Iris pigment epithelial cell (primary cell): ENCODE measurements at places on chromosomes 16 and 17.

DNA sequence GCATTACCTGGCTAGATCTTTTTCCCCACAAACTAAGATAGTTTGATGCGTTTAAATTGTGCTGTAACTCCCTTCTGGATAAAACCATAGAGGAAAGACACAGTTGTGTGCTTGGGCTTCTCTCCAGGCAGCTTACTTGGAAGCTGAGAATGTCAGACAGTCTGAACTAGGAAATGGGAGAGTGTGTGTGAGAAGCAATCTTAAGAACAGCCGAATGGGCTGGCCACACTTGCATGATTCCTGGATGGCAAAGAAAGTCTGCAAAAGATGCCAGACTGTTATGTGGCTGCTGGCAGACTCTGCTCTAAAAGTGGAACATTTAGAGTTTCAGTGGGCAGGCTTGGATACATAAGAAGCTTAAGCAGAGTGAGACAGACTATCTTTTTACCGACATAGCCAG is 384.3 kb upstream of the PSMD7 start:
- no peak for DNase-seq

DNA sequence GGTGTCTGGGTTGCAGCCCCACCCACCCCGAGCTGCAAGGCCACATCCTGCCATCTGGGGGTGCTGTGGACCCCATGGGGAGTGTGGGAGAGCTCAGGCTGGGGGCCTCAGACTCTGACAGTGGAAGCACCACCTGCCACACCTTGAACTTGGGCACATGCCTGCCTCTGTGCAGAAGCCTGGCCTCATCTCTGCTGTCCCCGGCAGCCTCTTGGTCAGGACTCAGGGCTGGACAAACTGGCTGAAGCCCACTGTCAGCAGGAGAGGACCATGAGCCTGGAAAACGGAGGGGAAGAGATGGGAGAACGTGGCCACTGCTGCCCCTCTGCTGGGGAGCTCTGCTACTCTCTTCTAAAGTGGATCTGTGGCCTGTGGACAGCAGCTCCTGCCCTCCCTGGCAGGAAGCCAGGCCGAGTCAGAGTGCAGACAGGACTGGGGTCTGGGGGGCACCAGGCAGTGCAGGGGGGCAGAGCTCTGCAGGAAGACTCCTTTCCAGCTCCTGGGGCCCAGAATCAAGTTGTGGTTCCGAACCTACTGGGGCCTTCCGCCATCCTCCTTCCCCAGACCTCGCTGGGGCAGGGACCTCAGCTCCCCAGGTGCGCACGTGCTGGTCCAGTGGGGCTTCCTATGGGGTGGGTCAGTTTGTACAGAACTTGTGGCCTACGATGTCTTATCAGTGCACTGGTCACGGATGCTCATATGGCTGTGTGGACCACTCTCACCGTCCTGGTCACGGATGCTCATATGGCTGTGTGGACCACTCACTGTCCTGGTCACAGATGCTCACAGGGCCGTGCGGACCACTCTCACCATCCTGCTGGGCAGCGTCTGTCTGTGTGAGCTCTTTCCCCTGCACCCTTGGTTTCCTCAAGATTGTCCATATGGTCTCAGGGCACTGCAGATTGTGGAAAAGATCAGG is 207.7 kb downstream of the LAT start:
- no peak for DNase-seq

- DNase-seq, result peak; percentile 43
Observed at GRCh38 chr16:68105611-68106010, 20.4 kb downstream of the NFATC3 start.

GRCh38 chr16:25750488-25751216 is 58.9 kb downstream of the HS3ST4 start:
- DNase-seq, result no peak

GRCh38 chr17:72101526-72101925 is 19.3 kb upstream of the SOX9 start:
- no peak for DNase-seq

- peak; percentile 63 for DNase-seq
Observed at GRCh38 chr17:30278032-30278431, 13.7 kb downstream of the BLMH start.

- DNase-seq, result no peak
Observed at GRCh38 chr17:8087075-8087951, at the start of gene ALOX12B. ALOX12B (minus strand) TSS chr17:8087716; CDS start chr17:8087442, 274 bp downstream.

DNA sequence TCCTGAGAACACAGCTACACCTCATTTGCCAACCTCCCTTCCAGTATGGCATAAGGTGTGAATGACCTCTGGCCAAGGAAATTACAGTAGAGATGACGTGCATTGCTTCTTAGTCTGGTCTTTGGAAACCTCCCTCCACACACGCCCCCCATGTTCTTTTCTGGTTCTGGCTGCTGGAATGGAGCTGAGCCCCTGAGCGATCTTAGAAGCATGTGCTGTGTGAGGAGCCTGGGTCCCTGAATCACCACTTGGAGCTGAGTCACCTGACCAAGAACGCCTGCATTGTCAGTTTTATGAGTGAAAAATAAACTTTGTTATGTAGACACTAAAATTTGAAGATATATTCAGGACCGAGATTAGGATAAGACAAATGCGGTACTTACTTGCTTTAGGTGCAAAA is 51.4 kb downstream of the HS3ST3A1 start:
- peak; percentile 53 for DNase-seq

GRCh38 chr16:73071131-73071940 is 23.4 kb upstream of the ZFHX3 start:
- DNase-seq, result peak; percentile 68

DNA sequence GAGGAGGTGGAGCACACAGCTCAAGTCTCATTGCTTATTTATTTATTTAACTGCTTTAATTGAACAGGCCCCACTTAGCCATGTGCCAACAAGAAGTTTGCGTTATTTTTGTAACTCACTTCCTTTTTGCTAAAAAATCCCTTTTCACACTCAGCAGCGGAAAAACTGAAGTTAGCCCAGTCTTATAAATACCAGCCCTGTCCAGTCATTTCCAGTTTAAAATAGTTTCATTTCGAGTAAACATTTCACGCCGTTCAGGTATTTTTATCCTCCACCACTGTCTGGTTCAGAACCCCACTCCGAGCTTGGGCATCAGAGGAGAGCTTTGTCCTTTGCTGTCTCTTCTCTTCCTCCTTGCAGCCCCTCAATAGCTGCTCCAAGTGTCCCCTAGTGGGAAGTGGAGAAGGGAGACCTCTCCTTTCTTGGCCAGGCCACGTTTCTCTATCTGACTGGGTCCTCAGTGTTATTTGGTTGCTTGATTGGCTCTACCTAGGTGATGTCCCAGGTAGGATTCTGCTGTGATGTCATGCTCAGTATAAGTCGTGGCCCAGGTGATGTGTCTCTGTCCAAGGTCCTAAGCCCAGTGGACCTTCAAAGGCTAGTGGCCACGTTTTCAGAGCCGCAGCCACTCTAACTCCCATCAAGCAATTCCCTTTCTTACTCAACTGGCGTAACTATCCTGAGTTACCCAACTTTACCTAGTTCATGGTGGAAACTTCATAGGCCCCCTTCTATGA is 53.0 kb upstream of the GAS7 start:
- DNase-seq, result no peak

- peak; percentile 11 for DNase-seq
Observed at GRCh38 chr17:55056526-55056925, 88.0 kb downstream of the STXBP4 start.

GRCh38 chr17:8837563-8838075 is 29.9 kb downstream of the PIK3R6 start:
- DNase-seq, result no peak

- no peak for DNase-seq
Observed at GRCh38 chr17:48459070-48459844, 29.2 kb upstream of the SKAP1 start.

GRCh38 chr17:58092797-58093385 is 9.7 kb downstream of the DYNLL2 start:
- no peak for DNase-seq

GRCh38 chr16:46638947-46639925 is 18.1 kb upstream of the SHCBP1 start:
- DNase-seq, result peak; percentile 65

- DNase-seq, result no peak
Observed at GRCh38 chr16:5560084-5560483, 462.5 kb upstream of the EEF2KMT start.

DNA sequence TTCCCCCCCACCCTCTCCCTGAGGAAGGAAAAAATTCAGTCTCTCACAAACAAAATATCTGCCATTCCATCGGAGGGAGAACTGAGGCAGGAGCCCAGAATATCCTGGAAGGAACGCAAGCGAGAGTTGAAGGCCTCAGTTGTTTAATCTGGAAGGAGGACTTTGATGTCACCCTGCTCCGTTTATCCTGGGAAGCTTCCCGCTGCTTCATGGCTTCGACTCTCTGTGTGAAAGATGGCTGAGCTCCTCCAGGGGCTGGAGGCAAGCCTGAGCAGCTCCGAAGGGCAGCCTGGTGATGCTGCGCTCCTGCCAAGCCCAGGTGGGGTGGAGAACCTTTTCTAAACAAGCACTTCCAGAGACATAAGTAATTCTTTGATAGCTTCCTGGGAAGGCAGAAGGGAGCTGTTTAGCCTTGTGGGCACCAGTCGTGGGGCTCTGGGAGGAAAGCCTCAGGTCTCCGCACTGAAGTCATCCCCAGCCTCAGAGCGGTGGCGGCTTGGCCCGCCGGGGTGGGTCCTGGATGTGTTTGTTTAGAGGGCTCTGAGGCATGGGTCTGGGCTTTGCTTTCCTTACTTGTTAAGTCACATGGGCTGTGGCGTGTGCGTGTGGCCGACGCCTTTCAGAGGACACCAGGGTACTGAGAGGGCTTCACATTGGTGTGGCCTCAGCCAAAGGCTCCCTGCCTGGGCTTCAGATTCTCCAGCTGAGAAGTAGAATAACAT is 7.9 kb downstream of the NKD1 start:
- no peak for DNase-seq

- no peak for DNase-seq
Observed at GRCh38 chr17:48769009-48769675, 40.6 kb upstream of the HOXB13 start.
